ENCODE measurements at places on chromosomes 3 and 15. TPM values are rescaled to one million over a fixed set of nuclear protein-coding genes. Genes with fewer than 3 reads are reported as not detected.
A peak's percentile ranks its signal among the peaks of the same experiment; 100 is the strongest.

DNA sequence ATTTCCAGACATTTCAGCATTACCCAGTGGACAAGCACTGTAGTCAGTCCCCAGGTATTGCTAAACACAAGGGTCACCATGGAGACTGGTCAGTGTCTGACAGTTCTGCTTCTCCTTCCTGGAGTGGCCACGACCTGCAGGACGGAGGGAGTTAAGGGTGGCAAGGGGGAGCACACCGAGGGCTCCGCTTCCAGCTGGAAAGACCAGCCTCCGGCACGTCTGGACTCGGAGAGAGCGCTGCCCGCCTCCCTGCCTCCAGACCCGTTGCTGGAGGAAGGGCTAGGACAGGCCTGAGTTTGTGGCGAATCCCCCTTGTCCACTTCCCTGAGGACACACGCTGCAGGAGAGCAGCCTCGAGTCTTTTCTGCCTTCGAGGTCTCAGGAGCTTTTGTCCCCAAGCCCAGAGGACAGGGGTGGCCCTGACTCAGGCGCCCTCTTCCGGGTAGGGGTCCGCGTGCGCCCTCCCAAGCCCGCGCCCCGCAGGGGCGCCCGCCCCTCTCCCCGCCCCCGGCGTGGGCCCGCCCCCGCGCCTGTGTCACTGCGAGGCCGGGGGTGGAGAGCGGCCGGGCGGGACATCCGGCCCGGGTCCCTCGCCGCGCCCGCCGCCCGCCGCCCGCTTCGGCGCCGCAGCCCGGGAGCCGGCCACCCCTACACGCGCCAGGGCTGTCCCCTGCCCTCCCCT is at the start of gene CHST14:
Gene CHST14, plus strand, starts transcription at position 562 of the 682 bp plus-strand sequence. CDS start 230 bp downstream, outside the sequence.
- peak within 1 kb of the TSS; percentile 76 for H3K27ac ChIP-seq
- H3K4me3 ChIP-seq, result peak within 1 kb of the TSS; percentile 84
- peak; percentile 62 for DNase-seq
- peaks cover 23% of the 10 kb centered on the region for H3K4me1 ChIP-seq
- H3K36me3 ChIP-seq, result peaks cover 4% of the 10 kb centered on the region
- H3K27me3 ChIP-seq, result no peaks in the 10 kb centered on the region

- H3K4me1 ChIP-seq, result no peaks in the 10 kb centered on the region
- H3K36me3 ChIP-seq, result no peaks in the 10 kb centered on the region
- H3K4me3 ChIP-seq, result no peak overlapping the region
- no peak overlapping the region for H3K27ac ChIP-seq
- H3K27me3 ChIP-seq, result no peaks in the 10 kb centered on the region
Observed at GRCh38 chr15:27965546-27965945, 133.6 kb downstream of the OCA2 start.

- no peaks in the 10 kb centered on the region for H3K36me3 ChIP-seq
- no peak overlapping the region for H3K4me3 ChIP-seq
- H3K27me3 ChIP-seq, result no peaks in the 10 kb centered on the region
- no peaks in the 10 kb centered on the region for H3K4me1 ChIP-seq
- H3K27ac ChIP-seq, result no peak overlapping the region
Observed at GRCh38 chr3:59660376-59660775, 610.6 kb upstream of the CFAP20DC start.

DNA sequence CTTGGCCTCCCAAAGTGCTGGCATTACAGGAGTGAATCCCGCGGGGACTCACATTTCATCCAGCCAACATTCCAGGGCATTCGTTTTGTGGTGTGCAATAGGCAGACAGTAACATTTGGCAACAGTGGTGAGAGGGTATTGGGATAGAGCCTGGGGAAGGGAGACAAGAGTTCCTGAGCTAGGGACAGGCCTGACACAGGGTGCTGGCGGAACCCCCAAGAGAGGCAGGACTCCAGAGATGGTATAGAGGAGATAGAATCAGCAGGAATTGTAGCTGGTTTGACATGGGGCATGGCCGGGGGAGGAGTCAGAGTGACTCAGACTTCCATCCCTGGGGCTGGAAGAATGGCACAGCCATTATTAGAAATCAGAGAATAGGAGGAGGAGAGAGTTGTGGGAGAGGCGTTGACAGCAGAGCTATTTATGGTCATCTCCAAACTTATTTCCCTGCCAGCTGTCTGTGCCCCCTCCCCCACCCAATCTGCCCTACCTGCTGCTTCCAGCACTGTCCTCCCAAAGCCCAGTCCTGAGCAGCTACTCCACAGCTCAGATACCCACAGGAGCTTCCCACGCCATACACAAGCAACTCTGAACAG is 4.4 kb upstream of the IDH2 start:
- H3K4me1 ChIP-seq, result peaks cover 9% of the 10 kb centered on the region
- no peak for DNase-seq
- H3K27me3 ChIP-seq, result no peaks in the 10 kb centered on the region
- no peaks in the 10 kb centered on the region for H3K36me3 ChIP-seq
- H3K4me3 ChIP-seq, result no peak overlapping the region

Gene PP2D1
- total RNA-seq, result not detected

- H3K4me3 ChIP-seq, result no peak overlapping the region
- no peak overlapping the region for H3K27ac ChIP-seq
- no peaks in the 10 kb centered on the region for H3K27me3 ChIP-seq
- no peak for DNase-seq
Observed at GRCh38 chr15:26178640-26179220, 315.6 kb upstream of the ATP10A start.

DNA sequence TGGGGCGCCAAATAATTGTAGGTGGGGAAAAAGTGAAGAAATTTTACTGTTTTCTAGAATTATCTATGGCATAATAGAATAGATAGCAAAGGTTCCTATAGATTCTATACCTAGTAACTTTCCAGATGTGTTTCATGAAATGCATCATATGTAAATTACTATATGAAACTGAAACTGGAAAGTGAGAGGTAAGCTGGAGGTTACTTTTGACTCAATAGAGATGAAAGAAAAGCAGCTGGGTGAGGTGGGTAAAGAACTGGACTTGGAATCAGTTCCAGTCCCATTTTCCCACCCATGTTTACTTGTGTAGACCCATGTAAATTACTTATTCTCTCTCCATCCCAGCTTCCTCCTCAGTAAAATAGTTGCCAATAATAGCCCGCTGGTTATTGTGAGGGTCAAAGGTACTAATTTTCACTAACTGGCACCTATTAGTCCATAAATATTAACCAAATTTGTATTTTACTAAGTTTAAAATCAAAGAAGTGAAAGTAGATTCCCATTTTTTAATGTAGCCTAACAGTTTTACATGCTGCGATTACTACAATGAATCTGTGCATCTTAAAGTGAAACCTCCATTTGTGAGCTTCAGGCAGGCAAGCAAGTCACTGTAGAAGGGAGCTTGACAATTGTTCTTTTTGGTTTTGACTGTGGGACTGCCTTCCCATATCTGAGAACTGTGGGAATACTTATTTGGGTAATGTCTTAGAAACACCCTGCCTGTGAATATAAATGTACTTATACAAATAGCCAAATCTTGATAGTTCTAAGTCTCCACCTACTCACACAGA is 312.1 kb downstream of the SLC9A9 start:
- peaks cover 3% of the 10 kb centered on the region for H3K36me3 ChIP-seq
- no peak for DNase-seq
- no peaks in the 10 kb centered on the region for H3K27me3 ChIP-seq
- no peak overlapping the region for H3K4me3 ChIP-seq
- no peak overlapping the region for H3K27ac ChIP-seq

DNA sequence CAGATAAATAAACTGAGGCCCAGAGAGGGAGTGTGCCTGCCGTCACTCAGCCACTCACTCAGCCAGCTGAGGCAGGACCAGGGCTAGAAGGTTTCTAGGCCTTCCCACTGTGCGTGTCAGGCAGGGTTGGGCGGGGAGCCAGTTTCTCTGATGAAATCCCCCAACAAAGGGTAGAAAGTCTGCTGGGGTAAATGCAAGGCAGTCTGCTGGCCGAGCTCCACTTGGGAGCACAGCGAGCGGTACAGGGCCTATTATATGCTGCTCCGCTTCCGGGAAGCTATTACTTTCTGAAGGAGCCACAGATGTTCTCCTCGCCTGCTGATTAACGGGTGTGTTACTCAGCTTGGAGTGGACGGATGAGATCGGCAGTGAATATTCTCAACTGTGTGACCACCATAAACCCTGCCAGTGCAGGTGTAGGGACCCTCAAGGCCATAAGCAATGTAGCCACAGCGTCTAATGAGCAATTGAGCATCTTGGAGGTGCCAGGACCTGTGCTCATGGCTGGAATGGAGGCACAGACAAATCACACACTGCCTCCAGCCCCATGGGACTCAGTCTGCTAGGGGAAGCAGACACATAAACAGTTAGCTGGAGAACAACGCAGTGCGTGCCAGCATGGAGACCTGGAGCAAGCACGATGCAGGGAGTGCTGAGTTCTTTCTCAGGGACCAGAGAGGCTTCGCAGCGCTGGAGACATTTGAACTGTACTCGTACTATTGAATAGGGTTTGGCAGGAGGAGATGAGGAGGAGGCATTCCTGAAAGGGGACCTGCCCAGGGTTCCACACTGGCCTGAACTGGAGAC is 42.1 kb downstream of the CORO2B start:
- no peak overlapping the region for H3K27ac ChIP-seq
- H3K36me3 ChIP-seq, result no peaks in the 10 kb centered on the region
- no peak for DNase-seq
- no peaks in the 10 kb centered on the region for H3K4me1 ChIP-seq
- H3K4me3 ChIP-seq, result no peak overlapping the region

Gene SPATA12
- not detected for total RNA-seq

GRCh38 chr15:98785431-98785806 is 137.1 kb downstream of the IGF1R start:
- no peak overlapping the region for H3K4me3 ChIP-seq
- no peak for DNase-seq
- no peak overlapping the region for H3K27ac ChIP-seq
- H3K4me1 ChIP-seq, result peaks cover 30% of the 10 kb centered on the region
- peaks cover 2% of the 10 kb centered on the region for H3K27me3 ChIP-seq

DNA sequence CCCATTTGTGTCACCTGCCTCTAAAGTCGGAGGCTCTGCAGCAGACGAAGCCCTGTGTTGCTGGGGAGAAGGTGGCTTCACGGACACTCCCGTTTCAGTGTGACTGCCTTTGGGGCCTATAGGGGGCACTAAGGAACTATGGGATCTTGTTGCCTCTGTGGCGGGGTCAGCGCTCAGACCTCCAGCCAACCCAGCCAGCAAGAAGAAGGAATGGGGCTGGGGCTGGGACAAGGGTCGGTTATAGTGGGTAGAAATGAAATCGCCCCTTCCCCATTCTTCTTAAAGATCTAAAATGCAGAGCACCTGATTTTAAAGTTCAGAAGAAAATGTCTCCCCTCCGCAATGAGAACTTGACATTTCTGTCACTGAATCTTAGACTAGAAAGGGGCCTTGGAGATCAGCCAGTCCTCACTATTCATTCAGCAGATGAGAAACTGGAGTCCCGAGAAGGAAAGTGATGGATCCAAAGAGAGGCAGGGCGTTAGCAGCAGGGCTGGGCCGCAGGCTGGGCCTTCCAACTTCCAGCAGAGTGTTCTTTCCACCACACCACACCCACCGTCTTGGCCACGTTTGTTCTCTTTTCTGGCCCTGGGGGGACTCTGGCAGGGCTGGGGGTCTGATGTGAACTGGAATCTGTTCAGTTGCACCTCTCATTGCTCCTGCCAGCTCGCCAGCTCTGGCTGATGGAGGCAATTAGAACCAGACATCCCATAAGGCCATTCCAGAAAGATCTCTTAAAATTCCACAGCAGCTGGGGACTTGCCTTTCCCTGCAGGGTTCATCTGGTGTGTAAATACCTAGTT is 195.4 kb downstream of the OPA1 start:
- H3K4me1 ChIP-seq, result no peaks in the 10 kb centered on the region
- no peaks in the 10 kb centered on the region for H3K36me3 ChIP-seq
- H3K4me3 ChIP-seq, result no peak overlapping the region
- peaks cover 5% of the 10 kb centered on the region for H3K27me3 ChIP-seq
- no peak overlapping the region for H3K27ac ChIP-seq

Gene SSUH2
- total RNA-seq, result not detected

- H3K36me3 ChIP-seq, result peaks cover 7% of the 10 kb centered on the region
- H3K4me3 ChIP-seq, result no peak overlapping the region
- peak overlapping the region; percentile 53 for H3K27ac ChIP-seq
- no peak for DNase-seq
- H3K27me3 ChIP-seq, result no peaks in the 10 kb centered on the region
Observed at GRCh38 chr3:186532598-186533072, 11.5 kb downstream of the CRYGS start.

Gene PAK6
- total RNA-seq, result 0.73 TPM

- no peak overlapping the region for H3K27ac ChIP-seq
- H3K4me1 ChIP-seq, result no peaks in the 10 kb centered on the region
- H3K27me3 ChIP-seq, result no peaks in the 10 kb centered on the region
- H3K36me3 ChIP-seq, result no peaks in the 10 kb centered on the region
- H3K4me3 ChIP-seq, result no peak overlapping the region
Observed at GRCh38 chr3:90145094-90145860, 1037.9 kb downstream of the EPHA3 start.

DNA sequence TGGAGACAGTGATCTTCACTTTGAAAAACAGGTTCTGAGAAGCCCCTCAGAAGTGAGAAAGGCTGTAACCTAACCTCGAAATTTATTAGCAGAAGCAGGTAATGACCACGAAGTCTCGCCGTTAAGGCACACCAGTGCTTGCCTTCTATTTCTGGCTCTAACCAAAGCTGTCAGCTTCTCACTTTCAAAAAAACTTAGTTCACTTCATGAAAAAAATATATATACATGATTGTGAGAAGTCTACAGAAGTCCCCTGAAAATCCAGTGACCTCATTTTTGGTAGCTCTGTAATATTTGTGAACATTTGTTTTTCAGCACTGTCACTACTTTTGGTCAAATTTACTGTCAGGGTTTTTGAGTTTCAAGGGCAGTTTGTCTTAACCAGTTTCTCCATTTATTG is 19.1 kb upstream of the AKAP13 start:
- no peak overlapping the region for H3K4me3 ChIP-seq
- no peak overlapping the region for H3K27ac ChIP-seq
- DNase-seq, result no peak

GRCh38 chr3:133487920-133488540 is 85.5 kb upstream of the CDV3 start:
- no peak overlapping the region for H3K4me3 ChIP-seq
- no peaks in the 10 kb centered on the region for H3K36me3 ChIP-seq
- peaks cover 48% of the 10 kb centered on the region for H3K4me1 ChIP-seq
- no peaks in the 10 kb centered on the region for H3K27me3 ChIP-seq
- H3K27ac ChIP-seq, result no peak overlapping the region

DNA sequence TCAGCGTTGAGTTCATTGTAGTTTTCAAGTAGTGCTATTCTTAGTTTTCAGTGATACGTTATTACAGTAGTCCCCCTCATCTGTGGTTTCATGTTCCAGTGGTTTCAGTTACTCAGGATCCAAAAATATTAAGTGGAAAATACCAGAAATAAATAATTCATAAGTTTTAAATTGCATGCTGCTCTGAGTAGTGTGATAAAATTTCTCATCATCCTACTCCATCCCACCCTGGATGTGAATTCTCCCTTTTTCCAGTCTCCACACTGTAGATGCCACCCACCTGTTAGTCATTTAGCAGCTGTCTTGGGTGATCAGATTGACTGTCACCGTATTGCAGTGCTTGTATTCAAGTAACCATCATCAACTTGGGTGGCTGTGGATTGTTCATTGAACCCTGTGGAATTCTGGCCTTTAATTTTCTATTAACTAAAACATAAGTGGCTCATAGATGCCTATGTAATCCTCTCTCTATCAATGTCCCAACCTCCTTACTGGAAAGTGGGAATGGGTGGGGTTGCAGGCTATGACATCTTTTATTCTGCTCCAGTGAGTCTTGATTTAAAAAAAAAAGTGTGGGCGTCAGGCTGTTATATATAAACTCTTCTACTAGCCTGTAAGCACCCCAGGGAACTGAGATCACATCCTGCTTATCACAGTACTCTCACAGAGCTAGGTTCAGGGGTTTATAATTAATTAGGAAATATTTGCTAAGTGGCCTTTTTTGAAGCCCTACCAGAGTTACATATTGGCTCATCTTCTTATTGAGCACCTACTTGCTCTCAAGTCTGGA is 97.5 kb downstream of the CFAP20DC start:
- no peak overlapping the region for H3K27ac ChIP-seq
- no peak overlapping the region for H3K4me3 ChIP-seq
- no peaks in the 10 kb centered on the region for H3K36me3 ChIP-seq
- no peak for DNase-seq
- no peaks in the 10 kb centered on the region for H3K27me3 ChIP-seq
- no peaks in the 10 kb centered on the region for H3K4me1 ChIP-seq
